ENCODE measurements at places on chromosomes 5 and 9. TPM values are rescaled to one million over a fixed set of nuclear protein-coding genes. Genes with fewer than 3 reads are reported as not detected.

- no peak for DNase-seq
These were observed 65.9 kb upstream of the HTR4 start for GRCh38 chr5:148720257-148720656.

DNA sequence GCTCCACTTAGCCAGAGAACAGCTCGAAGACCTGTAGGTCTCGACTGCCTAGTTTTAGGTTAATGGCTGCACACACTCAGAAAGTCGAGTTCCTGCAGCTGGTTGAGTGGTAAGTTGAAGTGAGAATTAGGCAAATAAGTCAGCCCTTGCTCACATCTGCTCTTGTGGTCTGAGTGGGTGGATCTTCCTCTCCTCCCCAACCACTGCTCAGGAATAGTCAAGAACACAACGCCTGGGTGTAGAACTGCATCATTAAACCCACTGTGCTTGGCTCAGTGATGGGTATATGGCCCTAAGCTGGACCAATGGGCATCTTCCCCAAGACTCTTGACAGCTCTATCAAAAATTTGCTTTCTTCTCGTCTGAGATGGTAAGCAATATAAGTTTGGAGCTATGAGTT lies 20.9 kb upstream of the ADAM19 start:
- DNase-seq: peak; percentile 26

GRCh38 chr5:154862766-154863165 lies 4.3 kb downstream of the CNOT8 start:
- no peak for DNase-seq

GRCh38 chr5:58090704-58091103 lies 369.2 kb downstream of the PLK2 start:
- no peak for DNase-seq

DNA sequence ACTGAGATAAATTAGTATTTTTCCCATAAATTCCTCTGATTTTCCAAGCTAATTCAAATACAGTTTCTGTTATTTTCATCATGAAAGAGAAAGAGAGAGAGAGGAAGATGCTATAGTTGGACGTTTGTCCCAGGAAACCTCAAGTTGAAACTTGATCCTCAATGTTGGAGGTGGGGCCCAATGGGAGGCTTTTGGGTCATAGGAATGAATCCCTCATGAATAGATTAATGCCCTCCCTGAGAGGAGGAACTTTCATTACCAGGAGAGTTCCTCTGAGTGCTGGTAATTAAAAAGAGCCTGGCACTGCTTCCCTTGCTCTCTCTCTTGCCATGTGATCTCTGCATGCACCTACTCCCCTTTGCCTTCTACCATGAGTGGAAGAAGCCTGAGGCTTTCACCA lies 189.9 kb upstream of the SMC2 start:
- no peak for DNase-seq

GRCh38 chr5:102794677-102795331 lies 39.7 kb downstream of the PAM start:
- no peak for DNase-seq

DNA sequence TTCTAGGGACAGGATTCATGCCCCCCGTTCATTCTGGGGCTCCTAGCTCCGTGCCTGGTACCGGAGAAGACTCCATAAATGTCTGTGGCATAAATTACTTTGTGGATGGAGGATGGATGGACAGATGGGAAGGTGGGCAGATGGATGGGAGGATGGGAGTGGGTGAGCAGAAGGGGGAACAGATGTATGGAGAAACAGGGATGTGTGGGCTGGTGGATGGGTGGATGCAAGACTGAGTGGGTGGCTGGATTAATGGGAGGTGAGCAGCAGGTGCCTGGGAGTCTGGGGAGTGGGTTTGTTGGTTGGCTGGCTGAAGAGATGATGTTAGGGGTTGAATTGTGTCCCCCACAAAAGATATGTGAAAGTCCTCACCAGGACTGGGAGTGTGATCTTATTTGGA lies 43.5 kb downstream of the SARDH start:
- DNase-seq: no peak

NMUR2 gene
- polyA plus RNA-seq: 0.86 TPM

DNA sequence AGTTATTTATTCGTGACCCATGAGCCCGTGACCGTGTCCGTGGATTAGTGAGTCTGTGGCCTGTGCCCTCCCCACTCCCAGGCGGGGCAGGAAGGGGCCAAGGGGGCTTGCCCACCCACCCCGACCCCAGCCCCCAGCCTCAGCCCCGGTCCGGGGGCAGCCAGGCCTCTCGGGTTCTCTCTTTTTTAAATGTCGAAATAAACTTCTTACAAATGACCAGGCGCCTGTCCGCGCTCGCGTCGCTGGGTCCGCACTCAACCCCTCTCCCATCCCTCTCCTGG lies 7.6 kb downstream of the BARHL1 start:
- DNase-seq: no peak

SARDH gene
- polyA plus RNA-seq: 0.51 TPM

DNA sequence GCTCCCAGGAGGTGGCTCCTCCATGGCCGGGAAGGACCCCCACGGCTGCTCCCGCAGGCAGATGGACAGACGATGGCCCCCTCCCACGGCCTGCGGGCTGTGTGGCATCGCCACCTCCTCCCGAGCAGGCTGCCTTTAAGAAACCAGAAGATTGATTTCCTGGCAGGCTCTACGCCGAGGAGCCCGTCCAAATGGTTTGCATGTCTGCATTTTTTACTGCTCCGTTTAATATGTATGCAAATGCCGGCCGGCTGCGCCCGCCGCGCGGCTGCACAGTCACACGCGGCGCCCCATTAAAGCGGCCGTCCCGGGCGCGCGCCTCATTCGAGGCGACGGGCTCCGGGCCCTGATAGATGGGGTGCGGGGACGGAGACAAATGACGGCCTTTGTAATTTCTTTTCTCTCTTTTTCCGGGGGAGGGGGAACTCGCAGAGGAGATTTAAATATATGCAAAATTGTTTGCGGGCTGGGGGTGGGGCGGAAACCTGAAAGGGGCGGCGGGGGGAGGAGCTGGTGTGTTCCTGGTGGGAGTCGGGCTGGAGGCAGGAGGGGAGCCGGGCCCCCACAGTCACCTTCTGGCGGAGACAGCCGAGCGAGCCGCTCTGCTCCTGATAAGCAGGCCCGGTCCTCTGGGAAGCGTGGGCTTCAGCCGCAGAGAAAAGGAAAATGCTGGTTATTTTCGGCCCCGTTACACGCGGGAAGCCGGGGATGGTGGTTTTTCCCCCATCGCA lies 158.7 kb upstream of the IER5L start:
- peak; percentile 75 for DNase-seq

DNA sequence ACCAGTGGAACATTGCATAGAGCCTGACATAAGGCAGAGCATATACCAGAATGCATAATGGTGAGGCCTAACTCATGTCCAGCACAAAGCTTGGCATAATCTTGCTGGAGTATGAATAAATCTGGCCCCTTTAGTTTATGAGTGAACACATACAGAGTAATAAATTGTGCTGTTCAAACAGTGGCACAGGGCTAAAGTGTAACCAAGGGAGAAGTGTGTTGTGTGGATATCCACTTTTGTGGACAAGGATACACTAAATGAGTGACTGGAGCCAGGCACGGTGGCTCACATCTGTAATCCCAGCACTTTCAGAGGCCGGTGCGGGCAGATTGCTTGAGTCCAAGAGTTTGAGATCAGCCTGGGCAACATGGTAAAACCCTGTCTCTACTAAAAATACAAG lies 29.4 kb upstream of the JMY start:
- no peak for DNase-seq

F12 gene
- polyA plus RNA-seq: 22.4 TPM

SPINK7 gene
- not detected for polyA plus RNA-seq

NPDC1 gene
- polyA plus RNA-seq: 84.6 TPM

DNA sequence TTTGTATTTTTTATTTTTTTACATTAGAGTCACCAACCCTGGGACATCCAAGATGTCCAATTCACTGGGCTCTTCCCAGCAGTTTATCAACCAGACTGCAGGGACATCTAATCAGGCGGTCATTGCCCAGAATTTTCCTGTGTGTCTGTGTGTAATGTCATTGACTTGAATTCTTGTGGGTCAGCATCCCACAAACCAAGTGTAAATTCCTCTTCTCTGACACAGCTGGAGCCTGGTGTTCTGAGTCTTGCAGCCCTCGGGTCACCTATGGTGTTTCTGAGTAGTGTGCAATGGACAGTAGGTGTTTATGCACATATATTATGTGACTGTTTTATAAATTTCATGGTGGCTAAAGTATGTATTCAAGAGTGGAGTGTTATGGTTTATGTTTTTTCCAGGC lies 815.7 kb downstream of the SEMA5A start:
- DNase-seq: no peak

DNA sequence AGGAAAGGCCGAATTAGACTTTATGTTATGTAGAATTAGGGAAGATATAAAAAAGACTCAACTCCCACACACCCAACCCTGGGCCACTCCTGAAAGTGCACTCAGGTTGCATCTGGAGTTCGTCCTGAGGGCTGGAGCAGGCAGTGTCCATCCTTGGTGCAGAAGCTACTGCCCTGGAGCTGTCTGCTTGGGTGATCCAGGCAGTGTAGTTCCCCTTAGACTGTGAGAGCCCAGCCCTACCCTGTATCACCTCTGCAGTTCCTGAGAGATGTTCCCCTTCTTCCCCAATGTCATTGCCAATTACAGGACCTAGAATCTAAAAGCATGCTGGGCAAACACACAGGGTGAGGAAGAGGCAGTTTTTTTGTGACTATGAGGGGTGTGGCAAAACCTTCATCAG lies 368.3 kb upstream of the ST8SIA4 start:
- no peak for DNase-seq

GRCh38 chr9:121950441-121950840 lies 142.7 kb downstream of the TTLL11 start:
- no peak for DNase-seq

DNA sequence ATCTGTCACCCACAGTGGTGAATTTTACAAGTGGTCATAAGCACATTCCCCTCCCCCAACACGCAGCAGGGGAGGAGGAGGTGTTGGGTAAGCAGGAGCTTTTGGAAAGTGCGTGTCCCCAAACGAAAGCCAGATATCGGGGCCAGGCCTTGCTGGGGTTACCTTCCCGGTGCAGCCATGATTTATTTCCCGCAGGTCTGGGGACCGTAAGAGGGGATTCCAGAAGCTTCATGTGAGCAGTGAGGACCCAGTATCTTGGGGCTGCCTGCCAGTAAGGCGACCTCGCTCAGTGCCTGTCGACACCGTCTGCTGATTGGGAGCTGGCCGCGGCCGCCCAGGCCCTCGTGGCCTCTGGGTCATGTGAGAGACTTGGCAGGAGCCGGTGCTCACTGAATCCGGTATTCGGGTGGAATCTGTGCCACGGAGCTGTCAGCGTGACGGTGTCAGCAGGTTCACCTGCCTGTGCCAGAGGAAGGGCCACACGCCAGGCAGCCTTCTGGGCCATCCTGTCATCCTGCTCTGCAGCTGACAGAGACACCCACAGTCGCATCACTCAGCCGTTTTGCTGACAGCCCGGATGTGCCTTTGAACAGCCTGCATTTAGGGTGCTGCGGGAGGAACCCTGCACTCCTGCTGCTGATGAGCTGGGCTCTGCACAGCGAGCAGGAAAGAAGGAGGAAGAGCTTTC lies 37.3 kb downstream of the SEC61B start:
- DNase-seq: peak; percentile 76

- peak; percentile 30 for DNase-seq
These were observed 28.7 kb downstream of the DNAJC21 start for GRCh38 chr5:34957857-34958690.

PCDHA10 gene
- polyA plus RNA-seq: 0.13 TPM

NR6A1 gene
- 6.0 TPM for polyA plus RNA-seq

DNA sequence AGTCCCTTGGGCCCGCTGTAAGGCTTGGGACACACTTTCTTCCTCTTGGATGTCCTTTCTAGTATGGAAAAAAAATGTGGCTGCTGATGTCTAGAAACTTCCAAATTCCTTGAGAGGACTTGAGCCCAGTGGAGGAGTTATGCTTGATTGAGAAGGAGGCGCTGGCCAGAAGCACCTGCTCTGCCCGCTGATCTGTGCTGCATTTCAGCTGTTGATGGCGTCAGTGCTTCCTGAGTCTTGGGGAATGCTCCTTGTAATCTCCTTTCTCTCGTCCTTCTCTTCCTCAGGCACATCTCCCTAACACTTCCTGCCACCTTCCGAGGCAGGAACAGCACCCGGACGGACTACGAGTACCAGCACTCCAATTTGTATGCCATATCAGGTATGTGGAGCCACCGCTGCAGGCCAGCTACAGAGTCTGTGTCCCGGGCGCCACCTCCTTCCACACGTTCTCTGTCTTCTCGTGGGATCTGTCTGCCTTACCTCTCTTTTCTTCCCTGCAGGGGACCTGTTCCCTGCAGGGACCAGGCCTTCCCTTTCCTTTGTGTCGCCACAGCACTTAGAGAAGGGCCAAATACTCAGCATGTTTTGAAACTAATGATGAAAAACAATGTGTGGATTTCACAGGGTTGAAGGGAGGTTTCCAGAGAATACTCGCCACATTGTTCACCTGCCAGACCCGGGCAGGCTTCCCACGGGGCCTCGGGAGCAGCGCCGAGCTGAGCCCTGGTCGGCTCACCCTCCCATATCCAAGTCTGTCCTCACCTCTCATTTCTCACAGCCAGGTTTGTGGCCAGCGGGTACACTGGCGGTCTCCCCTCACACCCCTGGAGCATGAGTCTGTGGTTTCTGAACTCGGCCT lies 95.2 kb downstream of the MVB12B start:
- DNase-seq: no peak

HMGXB3 gene
- 15.2 TPM for polyA plus RNA-seq

DNA sequence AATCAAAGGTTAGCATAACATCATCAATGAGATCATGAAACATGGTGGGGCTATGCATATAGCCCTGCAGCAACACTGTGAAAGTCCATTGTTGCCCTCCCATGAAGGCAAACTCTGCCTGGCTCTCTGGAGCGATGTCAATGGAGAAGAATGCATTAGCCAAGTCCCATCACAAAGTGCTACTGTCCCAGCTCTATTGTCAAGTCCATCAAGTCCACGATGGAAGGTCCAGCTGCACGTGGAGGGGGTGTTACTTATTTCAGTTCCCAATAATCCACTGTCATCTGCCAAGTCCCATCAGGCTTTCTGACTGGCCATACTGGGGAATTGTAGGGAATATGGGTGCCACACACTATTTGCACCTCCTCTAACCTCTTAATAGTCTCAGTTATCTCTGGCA lies 10.8 kb downstream of the DMAC1 start:
- DNase-seq: no peak

DNA sequence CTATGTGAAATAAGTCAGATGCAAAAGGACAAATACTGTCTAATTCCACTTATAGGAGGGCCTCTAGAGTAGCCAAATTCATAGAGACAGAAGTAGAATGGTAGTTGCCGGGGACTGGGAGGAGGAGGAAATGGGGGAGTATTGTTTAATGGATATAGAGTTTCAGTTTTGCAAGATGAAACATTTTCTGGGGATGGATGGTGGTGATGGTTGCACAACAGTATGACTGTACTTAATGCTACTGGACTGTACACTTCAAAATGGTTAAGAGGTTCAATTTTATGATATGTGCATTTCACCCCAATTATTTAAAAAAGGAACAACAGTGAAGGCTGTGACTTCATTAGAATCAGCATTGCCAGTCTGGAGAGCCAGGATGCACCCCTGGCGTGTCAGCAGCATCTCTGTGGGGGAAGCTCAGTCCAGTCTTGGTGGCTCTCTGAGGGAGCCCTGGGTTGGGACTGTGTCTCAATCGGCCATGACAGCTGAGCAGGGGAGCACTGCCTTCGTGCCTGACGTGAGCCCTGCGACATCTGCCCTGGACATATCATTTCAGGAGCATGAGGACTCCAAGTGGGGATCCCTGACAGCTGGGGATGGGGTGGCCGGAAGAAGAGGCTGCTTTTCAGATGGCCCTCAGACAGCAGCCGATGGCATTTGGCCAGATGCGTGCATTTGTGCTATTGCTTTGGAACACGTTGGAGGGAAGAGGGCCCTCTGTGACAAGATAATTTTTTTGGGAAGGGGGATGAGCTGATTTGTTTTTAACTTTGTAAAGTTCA lies 130.8 kb upstream of the STC2 start:
- no peak for DNase-seq

Measured in small intestine (tissue), 16 donors.